ENCODE measurements at places on chromosomes 5 and 9.

DNA sequence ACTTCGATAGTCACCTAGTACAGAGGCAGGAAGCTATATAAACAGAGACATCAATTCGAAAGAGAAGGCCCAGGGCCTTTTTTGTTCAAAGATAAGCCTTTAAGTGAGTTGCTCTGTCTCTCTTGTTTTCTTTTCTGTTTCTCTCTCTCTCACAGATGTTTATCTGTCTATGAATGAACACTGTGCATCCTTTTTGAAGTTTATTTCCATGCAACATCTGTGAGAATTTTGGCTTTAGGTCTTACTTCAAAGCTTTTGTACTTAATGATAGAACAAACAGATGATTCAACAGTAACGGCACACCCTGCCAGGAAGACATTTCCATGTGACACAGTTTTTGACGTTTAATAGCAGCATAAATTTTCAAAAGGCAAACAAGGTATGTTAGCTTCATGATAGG, 1413.1 kb upstream of the CDH6 start:
- DNase-seq: no peak

- peak; percentile 56 for DNase-seq
Measured at GRCh38 chr5:136038635-136039034, 9.8 kb downstream of the TGFBI start.

DNA sequence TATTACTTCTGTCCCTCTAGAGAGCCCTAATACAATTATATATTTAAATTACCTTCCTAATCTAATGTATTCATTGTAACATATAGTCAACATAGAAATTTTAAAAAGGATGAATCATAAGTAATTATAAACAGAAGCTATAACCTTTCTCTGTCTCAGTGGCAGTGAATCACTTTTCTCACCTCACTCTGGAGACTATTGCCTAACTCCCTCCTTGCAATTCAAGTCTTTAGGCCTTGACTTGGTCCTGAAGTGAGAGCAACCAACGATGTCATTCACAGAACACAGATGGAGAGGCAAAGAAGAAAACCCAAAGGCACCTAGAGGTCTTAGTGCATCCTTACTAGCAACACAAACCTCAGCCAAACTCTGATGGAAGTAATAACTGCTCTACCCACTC, 133.3 kb upstream of the DPYSL3 start:
- DNase-seq: no peak

DNA sequence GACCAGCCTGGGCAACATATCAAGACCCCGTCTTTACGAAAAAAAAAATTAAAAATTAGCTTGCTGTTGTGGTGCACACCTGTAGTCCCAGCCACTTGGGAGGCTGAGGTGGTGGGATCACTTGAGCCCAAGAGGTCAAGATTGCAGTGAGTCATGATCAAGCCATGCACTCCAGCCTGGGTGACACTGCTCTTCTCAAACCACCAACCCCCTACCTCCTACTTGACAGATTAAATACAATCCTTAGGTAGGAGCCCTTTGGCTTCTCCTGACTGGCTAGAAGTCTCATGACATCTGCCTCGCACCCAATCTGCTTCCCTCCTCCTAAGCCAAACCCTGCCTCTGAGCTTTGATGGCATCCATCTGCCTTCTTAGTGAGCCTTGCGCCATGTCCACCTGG, 11.6 kb upstream of the FBP1 start:
- no peak for DNase-seq

- DNase-seq: no peak
Measured at GRCh38 chr9:7104625-7105024, 346.9 kb downstream of the KDM4C start.

DNA sequence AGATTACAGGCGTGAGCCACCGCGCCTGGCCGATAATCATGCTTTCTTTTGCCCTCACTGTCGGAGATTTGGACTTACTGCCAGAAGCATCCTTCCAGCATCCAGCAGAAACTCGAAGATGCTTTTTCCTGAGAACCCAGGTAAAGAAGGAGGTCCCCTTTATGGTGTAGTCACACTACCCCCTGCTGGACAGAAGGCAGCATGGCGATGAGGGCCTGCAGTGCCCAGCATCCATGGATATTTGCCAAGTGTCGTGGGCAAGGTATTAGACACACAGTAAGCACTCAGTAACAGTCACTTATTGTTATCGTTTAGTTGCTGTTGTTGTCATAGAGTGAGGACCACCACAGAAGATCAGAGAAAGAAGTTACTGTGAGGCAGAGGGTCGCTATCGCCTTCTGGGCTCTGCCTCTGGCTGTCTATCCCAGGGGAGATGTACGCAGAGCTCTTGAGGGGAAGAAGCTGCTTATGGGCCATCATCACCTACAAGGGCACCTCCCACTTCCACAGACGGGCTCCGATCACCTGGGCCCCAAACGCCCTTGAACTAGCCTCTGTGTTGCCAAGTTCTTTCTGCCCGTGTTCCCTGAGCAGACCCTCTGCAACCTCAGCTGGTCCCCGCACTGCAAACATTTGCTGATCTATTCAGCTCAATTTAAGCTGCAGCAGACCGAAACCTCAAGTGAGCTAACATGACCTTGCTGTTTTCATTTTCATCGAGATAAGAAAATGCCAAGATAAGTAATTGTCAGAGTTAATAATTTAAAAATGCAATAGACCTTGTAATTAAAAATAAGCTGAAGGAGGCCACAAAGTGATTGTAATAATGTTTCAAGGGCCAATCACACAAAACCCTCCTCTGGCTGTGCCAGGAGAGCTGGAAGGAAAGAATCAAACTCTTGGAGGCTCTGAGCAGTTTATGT, 23.9 kb downstream of the C5orf15 start:
- DNase-seq: peak; percentile 65

Measured in fibroblast of pulmonary artery (primary cell).